Fibroblast of skin of left biceps (primary cell): ENCODE measurements at places on chromosomes 11 and 22.

GRCh38 chr11:61480994-61481335, 27.6 kb upstream of the LRRC10B start:
- DNase-seq: no peak

GRCh38 chr22:27088026-27088425, 430.6 kb downstream of the MIAT start:
- DNase-seq: peak; percentile 85

DNA sequence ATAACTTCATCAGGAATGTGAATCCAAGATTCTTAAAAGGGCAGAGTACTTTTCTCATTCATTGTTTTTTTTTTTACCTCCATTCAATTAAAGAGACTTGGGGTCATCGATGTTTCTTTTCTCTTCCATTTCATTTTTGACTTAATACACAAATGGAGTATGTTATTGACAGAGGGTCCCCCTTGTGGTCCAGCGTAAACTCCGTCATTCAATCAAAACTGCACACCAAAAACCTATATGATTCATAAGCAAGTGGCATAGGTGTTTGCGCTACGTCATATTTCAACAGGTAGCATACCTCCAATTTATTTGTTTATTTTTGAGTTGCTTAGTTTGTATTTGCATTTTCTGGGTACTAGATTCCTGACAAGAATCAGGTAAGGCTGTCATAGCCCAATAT, 12.7 kb upstream of the FOLH1 start:
- DNase-seq: no peak

GRCh38 chr11:14148653-14149273, 186.2 kb downstream of the SPON1 start:
- no peak for DNase-seq

- DNase-seq: no peak
Observed at GRCh38 chr11:121592708-121593107, 139.9 kb upstream of the SORL1-AS1 start.

GRCh38 chr11:79312617-79313529, 128.0 kb downstream of the TENM4 start:
- no peak for DNase-seq

- DNase-seq: no peak
Observed at GRCh38 chr11:15590132-15590531, 475.4 kb downstream of the INSC start.

GRCh38 chr11:6925636-6926207, 504 bp upstream of the ZNF215 start:
- DNase-seq: no peak

GRCh38 chr22:40348025-40348658, 1.8 kb downstream of the ADSL start:
- no peak for DNase-seq

DNA sequence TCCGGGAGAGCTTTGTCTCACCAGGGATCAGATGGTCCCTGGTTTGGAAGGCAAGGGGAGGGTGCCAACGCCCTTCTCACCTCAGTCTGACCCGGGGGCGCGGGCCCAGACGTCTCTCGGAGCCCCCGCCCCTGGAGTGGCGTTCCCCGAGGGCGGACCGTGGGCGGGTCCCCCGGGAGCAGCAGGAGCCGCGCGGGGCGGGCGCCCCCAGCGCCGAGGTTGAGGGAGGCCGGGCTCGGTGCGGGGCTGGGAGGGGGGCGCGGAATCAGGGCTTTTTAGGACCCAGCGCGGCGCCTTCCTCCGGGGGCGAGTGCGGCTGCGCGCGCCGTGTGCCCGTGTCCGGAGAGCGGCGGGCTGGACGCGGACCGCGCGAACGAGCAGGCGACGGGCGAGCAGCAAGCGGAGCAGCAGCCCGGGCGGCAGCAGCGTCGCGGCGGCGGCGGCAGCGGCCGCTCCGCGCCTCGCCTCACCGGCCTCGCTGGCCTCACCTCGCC, at the start of gene KCNC1:
TSS of gene KCNC1 (plus strand) at position 364 of the 494 bp plus-strand sequence. CDS start 1,222 bp downstream, outside the sequence.
- no peak for DNase-seq

- DNase-seq: no peak
Observed at GRCh38 chr11:12060385-12060985, 49.9 kb upstream of the MICAL2 start.

GRCh38 chr11:118290923-118291322, 13.6 kb upstream of the CD3E start:
- DNase-seq: no peak

DNA sequence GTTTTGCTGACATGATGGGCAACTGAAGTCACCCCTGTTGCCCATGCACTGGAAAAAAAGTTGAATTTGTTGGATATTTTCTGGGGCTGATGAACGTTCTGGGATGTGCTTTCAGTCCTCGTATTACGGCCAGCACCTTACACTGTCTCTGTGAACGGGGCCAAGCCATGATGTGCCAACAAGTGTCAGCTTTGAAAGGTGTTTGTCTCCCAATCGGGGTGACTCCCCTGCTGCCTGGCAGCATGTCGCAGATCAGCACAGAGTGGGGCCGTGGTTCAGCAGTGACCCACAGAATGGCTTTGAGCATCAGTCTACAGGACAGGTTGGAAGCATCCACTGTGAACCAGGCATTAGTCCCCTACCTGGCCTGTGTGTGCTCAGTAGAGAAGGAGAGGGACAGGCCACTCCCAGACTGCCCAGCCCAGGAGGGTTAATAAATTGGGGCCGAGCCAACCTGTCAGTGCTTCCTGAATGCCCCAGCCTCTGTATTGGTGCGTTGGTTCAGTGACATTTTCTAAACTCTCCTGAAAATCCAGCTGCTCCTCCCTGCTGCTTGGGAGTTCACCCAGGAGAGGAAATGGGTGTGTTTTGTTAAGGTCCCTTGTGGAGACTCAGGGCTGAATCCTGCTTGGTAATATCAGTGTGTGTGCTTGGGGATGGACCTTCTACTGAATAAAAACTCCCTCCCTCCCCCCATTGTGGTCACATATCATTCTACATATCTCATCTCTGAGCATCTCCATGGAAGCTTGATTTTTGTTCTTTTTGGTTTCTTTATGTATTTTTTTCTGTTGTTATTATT, 50.7 kb upstream of the TTC12 start:
- DNase-seq: no peak

- DNase-seq: no peak
Observed at GRCh38 chr22:23639661-23640060, 7.5 kb upstream of the DRICH1 start.

DNA sequence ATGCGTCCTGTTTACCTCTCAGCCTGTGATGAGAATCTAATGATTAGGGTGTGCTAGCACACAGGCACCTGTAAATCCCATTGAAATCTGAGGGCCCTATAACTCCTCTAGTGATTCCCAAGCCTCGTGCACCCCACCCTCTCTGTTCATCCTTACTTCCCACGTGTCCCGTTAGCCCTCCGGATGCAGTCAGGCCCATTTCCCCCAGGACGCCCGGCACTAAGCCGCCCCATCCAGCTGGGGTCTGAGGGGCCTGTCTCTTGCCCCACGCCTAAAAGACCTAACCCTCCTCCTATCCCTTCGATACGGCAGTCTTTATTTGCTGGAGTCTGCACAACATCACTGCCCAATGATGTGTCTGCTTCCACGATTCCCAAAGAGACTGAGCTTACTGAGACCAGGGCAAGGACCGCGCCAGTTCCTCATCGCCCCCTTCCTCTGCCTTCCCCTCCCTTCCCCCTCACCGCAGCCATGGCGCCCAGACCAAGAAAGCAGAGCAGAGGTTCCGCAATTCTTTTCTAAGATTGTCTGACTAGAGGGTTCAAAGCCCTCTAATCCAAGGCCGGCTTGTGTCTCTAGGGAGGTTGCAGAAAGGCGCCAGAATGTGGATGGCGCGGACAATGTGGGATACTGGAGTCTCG, 1.1 kb upstream of the FADS2 start:
- no peak for DNase-seq

DNA sequence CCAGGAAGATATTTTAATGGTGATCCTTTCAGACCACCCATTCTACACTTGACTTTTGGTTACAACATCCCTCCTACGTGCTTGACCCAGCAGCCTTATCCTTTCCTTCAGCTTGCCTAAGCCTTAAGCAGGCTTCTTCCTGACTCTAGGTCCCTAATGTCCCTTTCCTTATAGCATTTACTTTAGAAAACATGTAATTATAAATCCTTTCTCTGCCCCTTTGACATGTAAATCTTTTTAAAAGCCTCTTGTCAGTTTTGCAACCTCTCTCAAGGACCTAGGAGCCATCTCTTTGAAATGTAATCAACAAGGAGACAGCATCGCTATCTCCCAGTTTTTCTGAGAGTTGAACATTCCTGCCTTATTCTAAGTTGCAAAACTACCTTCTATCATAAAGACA, 1255.2 kb downstream of the LRRC4C start:
- no peak for DNase-seq

- no peak for DNase-seq
Observed at GRCh38 chr11:30351061-30351460, 28.2 kb downstream of the ARL14EP start.

GRCh38 chr11:128727796-128728431, 34.0 kb downstream of the FLI1 start:
- no peak for DNase-seq

DNA sequence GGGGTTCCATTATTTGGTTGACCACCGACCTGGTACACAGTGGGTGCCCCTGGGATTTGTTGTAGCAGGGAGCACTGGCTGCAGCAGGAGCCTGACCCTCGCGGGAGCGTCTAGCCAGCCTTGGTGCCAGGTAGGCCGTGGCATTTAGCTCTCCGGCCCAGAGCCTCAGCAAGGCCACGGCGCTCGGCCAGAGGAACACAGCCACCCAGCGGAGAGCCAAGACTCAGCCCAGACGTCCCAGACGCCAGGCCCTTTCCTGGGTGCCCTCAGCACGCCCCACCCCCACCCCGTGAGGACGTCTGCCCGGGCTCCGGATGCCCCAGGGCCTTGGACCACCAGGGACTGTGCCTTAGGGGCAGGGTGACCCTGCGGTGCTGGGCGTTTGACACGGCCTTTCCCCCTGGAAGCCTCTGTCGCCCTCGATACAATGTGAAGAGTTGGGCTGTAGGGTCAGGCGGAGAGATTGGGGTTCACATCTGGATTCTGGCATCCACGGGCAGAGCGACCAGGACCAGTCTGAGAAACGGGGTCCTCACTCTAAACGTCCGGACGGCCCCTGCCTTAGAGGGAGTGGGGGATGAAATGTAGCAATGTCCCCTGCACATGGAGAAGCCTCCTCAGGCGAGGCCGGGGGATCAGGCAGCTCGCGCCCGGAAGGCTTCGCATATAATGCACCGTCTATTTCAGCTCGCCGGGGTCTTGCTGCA, 99.2 kb upstream of the FGF3 start:
- no peak for DNase-seq

DNA sequence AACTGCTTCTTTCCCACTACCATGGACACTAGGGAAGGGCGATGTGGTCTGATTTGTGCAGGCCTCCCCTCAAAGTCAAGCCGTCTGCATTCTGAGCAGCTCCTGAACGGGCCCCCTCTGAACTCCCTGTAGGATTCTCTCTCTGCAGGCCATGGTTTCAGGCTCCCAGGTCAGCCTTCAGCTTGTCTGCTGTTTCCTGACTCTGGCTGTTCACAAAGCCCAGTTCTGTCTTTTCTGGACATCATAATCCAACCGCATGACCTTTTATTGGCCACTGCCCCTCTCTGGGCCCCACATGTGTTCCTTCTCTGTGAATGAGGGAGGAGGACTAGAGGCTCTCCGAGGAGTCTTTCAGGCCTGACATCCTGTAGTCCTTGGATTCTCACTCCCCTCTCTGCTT, 161.0 kb downstream of the FEZ1 start:
- DNase-seq: no peak

DNA sequence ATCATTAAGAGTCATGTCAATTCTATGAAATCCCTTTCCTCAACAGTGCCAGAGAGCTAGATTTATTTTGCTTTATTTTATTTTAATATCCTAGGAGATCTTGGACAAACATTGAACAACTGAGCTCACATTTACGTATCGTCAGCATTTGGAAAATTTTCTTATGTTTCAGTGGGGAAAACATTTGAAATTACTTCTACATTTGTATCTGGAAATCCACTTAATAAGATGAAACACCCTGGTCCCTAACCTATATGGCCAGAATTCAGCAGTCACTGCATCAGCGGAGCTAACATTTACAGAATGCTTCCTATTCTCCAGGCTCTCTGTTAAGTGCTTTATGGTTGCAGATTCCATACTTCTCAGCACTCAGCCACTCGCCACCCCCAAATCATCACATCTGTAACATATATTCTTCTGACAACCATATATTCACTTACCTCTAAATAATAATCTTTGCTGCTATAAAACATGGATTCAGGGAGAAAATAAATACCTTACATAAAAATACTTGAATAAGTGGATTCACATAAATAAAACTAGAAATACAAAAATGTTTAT, 773.9 kb downstream of the JRKL start:
- DNase-seq: no peak

DNA sequence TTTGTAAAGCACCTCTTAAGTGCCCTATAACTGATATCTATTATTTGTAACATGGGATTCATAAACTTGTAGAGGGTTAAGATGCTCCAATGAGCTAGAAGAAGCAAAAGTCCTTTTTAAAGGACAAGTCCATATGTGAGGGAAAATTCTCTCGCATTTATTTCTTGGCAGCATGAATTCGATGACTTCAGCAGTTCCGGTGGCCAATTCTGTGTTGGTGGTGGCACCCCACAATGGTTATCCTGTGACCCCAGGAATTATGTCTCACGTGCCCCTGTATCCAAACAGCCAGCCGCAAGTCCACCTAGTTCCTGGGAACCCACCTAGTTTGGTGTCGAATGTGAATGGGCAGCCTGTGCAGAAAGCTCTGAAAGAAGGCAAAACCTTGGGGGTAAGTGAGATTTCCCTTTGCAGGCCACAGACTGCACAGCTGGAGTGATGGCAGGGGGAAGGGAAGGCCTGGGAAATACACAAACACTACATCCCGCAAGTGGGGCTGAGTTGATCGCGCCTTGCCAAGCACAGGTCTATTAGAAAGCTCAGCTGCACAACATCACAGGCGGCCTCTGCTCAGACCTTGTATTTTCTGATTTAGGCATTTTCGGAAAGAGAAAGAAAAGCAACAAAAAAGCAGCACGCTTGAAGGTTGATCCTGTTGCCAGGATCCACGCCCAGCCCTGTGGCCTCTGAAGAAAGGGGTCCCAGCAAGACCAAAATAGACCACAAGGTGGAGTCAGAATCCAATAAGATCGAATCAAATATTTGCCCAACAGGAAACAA, 1.5 kb downstream of the MS4A8 start:
- no peak for DNase-seq

DNA sequence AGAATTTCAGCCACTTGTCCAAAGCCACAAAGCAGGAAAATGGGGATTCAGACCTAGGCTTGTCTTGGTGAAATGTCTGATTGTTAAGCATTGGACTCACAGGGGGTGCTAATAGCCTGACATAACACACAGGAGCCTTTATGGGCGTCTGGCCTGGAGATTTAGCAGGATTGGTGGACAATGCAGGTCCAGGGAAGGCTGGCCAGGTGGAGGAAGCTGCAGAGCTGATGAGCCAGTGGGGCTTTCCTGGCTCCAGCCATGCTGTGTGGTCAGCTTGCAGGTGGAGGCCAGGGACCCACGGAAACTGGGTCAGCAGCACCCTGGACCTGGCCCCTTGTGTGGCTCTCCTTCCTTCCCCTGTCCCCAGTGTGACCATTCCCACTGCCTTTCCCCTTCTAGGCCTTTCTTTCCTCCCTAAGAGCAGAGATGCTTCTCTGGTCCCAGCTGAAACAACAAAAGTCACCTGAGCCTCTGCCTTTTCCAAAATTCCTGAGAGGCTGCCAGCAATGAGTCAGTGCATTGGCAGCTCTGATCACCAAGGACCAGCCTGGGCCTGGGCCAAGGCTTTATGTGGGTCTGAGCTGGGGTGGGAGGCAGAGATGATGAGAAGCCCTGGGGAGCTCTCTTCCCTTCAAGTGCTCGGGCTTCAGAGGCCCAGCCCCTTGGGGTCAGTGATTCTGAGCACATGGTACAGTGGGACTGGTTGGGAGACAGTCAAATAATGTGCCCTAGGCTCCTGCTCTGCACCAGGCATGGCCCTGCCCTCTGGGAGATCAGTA, 85.2 kb downstream of the CCDC81 start:
- DNase-seq: peak; percentile 86
